GM23338 (cell line): ENCODE measurements at places on chromosomes 5 and 9. TPM values are rescaled to one million over a fixed set of nuclear protein-coding genes. Genes with fewer than 3 reads are reported as not detected.
A peak's percentile ranks its signal among the peaks of the same experiment; 100 is the strongest.

- no peak for DNase-seq
Measured at GRCh38 chr5:97820138-97820537, 637.1 kb upstream of the RIOK2 start.

The ZBTB6 gene
- 12.7 and 16.9 TPM in 2 replicates for total RNA-seq

DNA sequence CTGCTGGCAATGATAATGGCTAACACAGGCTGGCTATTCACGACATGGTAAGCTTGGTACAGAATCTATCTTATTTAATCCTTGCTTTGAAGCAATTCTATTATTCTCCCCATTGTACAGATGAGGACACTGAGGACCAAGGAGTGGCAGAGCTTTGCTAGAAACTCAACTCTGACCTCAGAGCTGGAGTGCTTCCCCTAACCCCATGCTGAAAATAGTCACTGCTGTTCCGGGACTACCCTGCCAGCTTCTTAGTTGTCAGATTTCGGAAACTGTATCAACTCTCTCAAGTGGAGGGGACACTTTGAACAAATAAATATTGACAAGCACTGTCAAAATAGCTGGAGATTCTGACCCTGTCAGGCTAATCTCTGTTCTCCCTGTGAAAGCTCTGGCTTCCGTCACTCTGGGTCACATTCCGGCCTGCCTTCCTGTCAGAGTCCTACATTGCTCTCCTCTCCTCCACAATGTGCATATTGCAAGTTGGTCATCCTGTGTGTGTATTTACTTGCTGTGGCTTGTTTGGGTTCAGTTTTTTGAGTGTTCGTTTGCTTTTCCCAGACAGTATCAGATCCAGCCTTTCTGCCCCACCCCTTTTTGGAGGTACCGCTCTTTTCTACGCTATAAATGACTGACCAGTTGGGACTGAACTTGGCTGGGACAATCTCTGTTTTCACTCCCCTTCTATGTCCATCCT lies 134.3 kb upstream of the MAP1B start:
- DNase-seq: no peak

GRCh38 chr9:84949258-84949657 lies 279.7 kb downstream of the NTRK2 start:
- DNase-seq: no peak

The PPP3R2 gene
- not detected in 2 replicates for total RNA-seq

The CDKN2A gene
- total RNA-seq: 0.87 and 4.0 TPM in 2 replicates

The NUTM2G gene
- 0.54 and 1.6 TPM in 2 replicates for total RNA-seq

DNA sequence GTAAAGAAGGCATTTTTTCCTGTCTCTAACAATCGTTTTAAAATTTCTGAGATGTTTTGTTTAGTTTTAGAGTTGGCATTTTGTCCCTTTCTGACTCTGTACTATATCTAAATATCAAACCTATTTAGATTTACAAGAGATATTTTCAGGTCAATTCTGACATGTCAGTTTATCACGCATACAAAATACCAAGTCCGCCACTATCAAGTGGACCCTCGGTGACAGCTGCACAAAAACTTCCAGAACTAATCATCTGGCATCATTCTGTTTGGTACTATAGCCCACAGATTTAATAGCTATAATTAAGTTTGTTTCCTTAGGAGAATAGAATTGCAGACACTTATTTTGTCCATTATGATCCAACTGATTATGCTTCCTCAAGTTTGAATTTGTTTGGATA lies 1278.2 kb downstream of the CDH12 start:
- DNase-seq: no peak

DNA sequence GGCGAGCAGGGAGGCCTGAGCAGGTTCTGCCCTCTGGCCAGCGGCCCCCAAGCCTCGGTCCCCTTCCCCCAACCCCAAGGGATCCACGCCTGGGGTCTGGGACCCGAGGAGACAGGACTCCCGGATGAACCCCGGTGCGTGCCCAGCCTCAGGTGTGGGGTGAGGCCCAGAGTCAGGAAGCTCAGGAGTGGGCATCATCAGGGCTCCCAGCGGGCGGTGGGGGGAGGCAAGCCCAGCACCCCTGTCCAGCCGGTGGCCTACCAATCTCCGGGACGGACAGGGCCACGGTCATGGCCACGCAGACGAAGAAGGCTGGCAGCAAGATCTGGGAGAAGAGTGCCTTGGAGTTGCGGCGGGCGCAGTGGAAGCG lies 14.5 kb downstream of the ABCA2 start:
- DNase-seq: no peak

DNA sequence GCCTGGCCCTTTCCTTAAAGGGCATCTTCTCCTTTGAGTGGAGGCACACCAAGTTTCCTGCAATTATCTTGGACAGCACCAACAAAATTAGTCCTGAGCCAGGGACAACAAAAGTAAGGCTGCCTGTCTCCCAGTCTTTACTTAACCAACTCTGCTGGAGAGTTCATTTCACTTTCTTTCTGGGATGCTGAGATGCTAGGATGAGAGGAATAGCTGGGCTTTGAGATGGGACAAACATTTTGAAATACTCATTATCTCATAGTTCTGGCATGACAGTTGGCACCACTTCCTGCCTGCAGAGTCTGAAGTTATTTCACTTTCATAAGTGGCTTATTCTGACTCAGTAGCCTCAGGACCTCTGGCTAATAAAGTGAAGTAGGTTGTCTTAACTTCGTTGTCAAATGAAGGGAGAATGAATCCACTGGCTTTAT lies 157.0 kb downstream of the C9orf152 start:
- DNase-seq: no peak

The CKMT2 gene
- total RNA-seq: 3.4 and 8.2 TPM in 2 replicates

DNA sequence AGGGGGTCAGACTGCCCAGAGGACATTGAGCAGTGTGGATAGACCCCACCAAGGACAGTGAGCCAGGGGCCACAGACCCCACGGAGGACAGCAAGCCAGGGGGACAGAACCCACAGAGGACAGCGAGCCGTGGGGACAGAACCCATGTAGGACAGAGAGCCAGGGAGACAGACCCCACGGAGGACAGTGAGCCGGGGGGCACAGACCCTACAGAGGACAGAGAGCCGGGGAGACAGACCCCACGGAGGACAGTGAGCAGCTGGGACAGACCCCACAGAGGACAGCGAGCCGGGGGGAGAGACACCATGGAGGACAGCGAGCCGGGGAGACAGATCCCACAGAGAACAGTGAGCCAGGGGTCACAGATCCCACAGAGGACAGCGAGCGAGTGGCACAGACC lies 3.4 kb upstream of the ZDHHC11 start:
- DNase-seq: no peak

DNA sequence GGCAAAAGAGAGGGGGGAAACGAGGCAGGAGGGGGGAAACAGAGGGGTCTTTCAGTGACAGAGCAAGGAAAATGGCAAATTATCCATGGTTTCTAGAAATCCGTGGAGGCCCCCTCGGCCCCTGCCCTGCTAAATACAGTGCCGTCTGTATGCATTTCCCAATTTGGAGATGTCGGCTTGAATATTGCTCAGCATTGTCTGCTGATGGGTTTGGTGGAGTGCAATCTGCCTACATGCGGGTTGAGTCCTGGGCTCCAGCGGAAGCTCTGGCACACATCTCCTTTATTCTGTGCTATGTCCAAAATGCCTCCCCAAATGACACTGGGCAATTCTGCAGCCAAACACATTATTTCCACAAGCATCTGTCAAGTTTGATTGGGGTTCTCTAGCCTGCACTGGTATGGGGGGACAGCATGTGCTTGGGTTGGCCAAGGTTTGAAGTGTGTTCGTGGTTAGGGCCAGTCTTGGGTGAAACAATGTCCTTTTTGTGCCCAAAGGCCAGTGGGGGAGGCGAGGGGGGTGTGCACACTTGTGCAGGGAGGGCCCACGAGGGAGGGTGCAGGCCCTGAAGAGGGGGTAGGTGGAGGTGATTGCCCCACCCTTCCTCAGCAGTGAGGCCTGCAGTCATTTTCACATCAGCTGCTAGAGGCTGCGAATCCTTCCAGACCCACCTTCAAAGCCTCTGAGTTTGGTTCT lies 6.2 kb upstream of the NEUROG1 start:
- no peak for DNase-seq

DNA sequence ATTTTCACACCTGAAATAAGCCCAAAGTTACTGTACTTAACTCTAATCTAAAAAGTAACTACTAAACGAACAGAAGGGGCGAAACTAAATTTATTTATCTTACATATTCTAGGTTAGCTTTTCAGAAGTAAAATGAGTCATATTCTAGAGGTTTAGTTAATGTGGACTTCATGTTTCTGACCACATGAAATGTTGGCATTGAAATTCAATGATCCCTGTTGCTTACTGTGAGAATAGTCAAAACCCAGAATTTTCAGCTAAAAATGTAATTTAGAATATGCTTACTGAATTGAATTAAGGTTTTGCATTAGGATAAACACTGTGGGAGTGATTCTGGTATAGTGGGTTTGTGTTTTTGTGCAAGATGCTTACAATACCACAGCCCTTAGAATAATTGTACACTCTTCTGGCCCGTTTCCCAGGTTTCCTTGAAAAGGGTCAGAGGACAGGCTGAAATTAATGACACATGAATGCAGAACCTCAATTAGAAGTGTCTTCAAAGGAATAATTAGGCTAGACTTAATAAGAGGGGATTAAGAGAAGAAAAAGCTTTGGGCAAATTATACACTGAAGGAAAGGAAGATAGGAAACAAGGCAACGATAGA lies 1.4 kb upstream of the SNX18 start:
- DNase-seq: no peak

The GLRA1 gene
- not detected in 2 replicates for total RNA-seq

The OCLN gene
- 61.6 and 79.7 TPM in 2 replicates for total RNA-seq

The SLC45A2 gene
- not detected in 2 replicates for total RNA-seq

DNA sequence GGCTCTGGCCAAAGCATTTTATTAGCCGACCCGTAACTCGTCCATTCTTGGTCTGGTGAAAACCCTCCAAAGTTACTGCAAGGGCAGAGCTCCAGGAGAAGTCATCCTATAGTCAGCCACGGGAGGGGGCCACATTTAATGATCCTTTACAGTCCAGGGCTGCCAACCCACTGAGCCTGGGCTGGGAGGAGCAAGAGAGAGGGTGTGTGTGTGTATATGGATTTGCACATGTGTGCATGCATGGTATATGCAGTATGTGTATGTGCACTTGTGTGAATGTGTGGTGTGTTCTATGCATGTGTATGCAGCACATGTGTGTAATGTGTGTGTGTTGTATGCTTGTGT lies 4.2 kb upstream of the RASGEF1C start:
- no peak for DNase-seq

GRCh38 chr9:93667006-93667405 lies 90.6 kb downstream of the PHF2 start:
- no peak for DNase-seq

- DNase-seq: no peak
Measured at GRCh38 chr5:146321571-146321970, 17.1 kb upstream of the POU4F3 start.

DNA sequence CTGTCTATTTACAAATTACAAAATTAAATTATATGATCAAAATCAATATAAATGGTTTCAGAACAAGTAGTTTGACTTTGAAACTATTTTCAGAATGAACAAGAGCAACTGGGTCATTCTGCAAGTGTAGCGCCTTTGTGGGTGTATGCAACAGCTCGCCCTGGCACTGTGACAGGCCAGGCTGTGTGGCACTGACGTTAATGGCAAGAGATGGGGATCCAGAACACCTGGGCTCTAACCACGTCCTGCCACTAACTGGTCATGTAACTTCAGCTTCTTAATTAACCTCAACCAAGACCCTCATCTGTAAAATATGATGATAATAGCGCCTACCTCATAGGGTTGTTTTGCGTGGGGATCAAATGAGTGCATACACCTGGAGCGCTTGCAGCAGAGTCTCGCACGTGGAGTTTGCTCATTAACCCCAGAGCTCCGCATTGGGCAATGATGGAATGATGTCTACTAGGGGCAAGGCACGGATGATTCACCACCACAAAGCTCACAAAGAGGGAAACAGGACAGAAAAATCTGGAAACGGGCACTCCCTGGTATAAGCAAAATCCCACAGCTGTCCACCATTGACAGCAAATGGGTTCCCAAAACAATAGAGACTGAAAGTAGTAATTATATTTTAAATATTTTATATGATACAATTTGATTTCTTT lies 639.4 kb downstream of the SEMA5A start:
- no peak for DNase-seq

- DNase-seq: no peak
Measured at GRCh38 chr5:39506211-39506610, 81.4 kb upstream of the DAB2 start.

The CATSPER3 gene
- total RNA-seq: 0.74 TPM in 1 of 2 replicates, not detected in the other

The PIP5K1B gene
- total RNA-seq: 2.8 and 3.2 TPM in 2 replicates

GRCh38 chr5:60257596-60258271 lies 364.2 kb upstream of the PDE4D start:
- no peak for DNase-seq

GRCh38 chr5:189976-190365 lies 1.3 kb upstream of the LRRC14B start:
- no peak for DNase-seq

- peak; percentile 32 for DNase-seq
Measured at GRCh38 chr5:43193894-43194265, 1.9 kb downstream of the NIM1K start.

- DNase-seq: no peak
Measured at GRCh38 chr5:163383754-163384153, 53.6 kb upstream of the CCNG1 start.

DNA sequence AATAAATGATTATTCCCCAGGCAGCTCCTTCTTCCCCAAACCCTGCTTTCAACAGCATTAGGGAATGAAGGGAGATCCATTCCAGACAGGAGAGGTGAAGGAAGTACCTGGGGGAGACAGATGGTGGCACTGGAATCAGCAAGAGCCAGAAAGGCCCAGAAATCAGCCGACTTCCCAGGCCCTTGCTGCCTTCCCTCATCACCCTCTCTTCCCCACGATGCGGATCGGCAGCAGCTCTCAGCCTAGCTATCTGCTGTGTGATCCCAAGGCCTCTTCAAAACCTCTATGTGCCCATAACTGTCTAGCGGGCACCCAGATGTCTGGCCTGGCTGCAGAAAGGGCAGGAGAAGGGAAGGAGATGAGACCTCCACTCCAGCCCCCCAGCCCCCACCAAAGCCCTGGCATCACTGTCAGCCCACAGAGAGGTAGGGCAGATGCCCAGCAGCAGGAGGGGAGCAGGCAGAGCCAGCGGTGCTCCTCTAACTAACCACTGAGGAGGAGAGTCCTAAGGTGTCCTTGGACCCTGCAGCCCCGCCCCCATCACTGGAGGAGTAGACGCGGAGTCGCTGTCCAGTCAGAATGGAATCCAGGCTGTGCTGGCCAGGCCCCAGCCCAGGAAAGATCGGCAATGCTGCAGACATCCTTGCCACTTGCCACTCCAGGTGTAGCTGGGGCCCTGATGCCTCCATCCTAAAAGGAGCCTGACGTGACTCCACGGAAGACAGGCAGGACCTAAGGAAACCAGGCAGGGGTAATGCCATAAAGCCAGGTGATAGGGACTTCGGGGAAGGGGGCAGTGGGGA lies 12.7 kb downstream of the CNTFR start:
- peak; percentile 78 for DNase-seq

The HMGCR gene
- total RNA-seq: 331 and 381 TPM in 2 replicates

DNA sequence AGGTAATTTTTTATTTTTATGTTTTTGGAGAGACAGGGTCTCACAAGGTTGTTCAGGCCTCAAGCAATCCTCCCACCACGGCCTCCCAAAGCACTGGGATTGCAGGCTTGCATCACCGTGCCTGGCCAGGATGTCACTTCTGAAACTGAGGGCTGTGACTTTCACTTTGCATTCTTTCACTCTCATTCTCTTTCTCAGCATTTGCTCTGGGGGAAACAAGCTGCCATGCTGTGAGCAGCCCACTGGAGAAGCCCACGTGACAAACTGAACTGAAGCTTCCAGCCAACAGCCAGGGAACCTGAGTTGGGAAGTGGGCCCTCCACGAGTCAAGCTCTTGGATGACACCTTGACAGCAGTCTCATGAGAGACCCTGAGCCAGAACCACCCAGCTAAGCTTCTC lies 109.4 kb downstream of the C5orf15 start:
- no peak for DNase-seq

The ODF2 gene
- 23.5 and 26.9 TPM in 2 replicates for total RNA-seq

The PCSK5 gene
- 30.8 and 34.8 TPM in 2 replicates for total RNA-seq

- DNase-seq: no peak
Measured at GRCh38 chr9:69400470-69400869, 75.5 kb downstream of the ENTREP1 start.

The NIPAL4 gene
- total RNA-seq: 0.21 and 0.27 TPM in 2 replicates
